Activated T-cell treated with anti-CD3 and anti-CD28 coated beads for 24 hours (primary cell): ENCODE measurements at places on chromosomes 2 and 18.
A peak's percentile ranks its signal among the peaks of the same experiment; 100 is the strongest.

DNA sequence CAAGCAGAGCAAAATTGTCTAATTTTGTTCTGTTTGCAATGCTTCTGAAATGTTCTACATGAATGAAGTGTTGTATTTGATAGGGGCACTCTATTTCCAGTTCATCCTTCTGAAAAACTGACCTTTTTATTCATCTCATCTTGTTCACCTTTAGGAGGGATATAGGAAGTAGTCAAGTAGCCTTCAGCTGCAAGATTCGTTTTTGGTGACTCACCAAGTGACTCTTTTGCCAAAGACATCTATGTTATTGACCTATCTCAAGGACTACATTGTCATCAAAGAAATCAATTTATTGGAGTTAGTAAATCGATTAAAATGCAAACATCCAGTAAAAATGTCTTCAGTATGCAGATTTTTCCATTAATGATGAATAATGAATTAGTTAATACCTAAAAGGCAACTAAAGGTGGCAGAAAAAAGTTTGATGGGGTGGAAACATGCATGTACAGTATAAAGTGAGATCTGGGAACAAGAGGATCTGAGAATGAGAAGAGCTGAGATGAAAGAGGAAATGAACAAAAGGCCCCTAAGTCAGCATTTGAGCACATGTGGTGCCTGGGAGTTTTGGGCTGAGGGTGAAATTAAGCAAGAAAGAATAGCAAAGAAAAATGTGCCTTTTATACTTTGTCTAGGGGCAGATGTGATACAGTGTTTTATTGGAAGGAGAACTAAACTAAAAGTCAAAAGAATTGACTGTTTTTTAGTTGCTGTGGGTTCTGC lies 255.1 kb upstream of the LINC00305 start:
- no peak for DNase-seq

DNA sequence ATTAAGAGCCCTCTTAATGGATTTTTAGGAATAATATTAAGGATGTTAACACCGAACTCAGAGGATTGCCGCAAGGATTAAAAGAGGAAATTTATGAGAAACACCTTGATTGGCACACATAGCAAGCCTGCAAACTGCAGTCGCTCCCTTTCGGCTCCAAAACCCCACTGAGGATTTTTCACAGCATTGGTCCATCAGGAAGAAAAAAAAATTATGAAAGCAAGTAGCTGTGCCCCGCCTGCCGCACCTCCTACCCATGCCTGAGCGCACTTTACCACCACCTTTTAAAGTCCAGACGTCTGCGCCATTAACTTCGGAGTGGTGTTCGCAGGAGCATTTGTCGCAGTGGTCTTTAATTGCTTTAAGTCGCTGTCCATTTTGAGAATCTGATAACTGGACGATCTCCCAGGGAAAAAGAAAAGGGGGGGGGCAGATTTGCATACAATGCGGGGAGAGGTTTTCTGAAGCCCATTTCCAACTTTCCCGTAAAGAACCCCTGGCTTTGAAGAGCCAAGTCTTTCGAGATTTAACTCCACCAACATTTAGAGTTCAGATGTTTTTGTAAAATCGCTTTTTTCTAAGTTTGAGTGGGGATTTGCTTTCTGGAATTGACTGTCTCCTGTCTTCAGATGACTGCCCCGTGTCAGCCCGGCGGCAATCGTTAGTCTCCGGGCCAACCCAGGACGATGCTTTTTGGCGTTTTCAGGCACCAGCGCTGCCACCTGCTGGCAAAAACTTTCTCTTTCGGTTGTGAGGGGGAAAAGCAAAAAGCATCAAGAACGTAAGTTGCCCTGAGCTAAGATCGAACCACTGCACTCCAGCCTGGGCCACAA lies 913 bp upstream of the TRABD2A start:
- DNase-seq: peak; percentile 86

- DNase-seq: no peak
Observed at GRCh38 chr2:12223732-12224131, 477.3 kb downstream of the LPIN1 start.

DNA sequence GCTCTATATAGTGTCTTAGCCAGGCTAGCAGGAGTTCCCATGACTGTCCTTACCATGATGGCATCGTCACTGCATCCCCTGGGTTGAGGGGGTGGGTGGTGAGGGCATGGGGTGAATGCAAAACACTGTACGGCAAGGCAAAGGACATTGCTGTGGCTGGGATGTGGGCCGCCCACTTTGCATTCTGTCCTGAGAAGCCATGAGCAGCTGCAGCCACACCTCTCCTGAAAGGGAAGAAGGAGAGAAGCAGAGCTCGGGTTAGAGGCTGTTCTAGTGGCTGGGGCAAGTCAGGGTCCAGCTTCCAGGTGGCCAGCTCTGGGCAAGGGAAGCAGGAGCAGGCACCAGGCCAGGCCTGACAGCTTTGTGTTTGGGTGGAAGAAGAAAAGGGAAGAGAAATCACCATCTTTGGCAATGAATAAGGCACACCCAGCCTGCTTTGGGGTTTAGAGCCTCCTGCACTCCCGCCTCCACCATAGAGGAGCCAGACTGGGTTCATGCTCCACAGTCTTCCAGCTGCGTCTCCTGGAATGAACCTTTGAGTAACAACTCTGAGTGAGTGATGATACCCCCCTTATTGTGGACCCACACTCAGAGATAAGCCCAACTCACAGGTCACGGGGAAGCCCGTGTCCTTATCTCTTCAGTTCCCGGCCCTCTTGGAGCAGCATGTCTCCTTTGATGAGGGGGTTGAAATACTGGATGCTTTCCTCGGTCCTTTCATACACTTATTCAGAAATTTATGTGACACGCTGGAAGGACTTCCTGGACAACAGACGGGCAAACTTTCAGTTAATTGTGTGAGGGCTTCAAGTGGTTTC lies 63.4 kb downstream of the INPP4A start:
- DNase-seq: no peak

DNA sequence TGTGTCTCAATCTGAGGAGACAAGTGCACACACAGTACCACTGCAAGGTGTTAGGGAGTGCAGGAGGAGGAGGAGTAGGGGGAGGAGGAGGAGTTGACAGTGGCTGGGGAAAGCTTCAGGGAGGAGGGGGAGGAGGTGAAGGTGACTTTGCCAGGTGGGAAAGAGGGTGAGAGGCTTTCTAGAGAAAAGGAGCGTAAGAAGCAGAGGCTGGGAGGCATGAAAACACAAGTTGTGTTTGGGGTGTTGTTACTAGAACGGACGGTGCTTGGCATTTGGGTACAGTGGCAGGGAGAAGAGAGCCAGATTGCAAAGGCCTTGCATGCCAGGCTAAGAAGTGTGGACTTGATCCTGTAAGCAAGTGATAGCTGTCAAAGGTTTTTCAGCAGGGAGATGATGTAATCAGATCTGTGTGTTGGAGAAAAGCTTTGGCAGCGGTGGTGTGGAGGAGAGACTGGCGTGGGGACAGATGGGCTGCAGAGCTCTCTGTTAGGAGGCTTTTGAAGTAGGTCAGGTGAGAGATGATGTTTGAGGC lies 16.2 kb downstream of the TANC1 start:
- no peak for DNase-seq

DNA sequence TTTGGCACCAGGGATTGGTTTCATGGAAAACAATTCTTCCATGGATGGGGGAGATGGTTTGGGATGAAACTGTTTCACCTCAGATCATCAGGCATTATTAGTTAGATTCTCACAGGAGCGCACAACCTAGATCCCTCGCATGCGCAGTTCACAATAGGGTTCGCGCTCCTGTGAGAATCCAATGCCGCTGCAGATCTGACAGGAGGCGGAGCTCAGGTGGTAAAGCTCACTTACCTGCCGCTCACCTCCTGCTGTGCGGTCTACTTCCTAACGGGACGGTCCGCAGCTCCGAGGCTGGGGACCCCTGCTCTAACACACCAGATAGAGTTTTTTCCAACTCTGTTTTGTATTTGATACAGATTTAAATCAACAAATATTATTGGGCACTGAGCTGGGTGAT lies 286.5 kb downstream of the MTX2 start:
- no peak for DNase-seq

DNA sequence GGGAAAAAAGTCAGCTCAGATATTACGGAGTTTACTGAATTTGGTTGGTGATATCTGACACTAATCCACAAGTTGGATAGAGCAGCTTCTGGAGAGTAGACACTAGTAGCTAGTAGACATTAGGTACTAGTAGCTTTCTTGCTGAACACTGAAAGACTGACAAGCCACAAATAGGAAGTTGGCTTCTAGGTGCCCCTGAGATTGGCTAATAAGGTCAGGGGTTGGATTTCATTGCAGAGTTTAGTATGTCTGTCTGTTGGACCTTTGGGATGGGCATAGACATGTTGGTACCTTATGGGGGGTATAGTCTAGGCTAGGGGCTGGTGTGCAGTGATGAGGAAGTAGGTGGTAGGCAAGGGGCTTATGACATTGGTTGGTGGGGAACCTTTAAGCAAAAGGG lies 164.9 kb upstream of the LRRTM1 start:
- DNase-seq: no peak

DNA sequence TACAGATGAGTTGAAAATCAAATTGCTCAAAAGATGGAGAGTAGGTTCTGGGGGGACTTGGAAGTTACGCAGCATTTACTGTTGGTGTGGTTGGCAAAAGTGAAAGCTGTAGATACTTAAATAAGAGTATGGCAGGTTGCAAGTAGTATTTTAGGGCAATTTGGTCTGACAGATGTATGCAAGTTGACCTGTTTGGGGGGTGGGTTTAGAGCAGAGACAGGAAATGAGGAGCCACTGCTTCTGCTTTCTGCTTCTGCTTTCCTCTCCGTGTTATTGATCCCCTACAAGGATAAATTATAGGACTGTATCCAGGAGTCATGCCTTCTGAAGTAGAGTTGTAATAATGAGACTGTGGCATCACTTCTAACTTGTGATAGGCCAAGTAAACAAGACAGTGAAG lies 71.2 kb downstream of the EPAS1 start:
- DNase-seq: no peak

DNA sequence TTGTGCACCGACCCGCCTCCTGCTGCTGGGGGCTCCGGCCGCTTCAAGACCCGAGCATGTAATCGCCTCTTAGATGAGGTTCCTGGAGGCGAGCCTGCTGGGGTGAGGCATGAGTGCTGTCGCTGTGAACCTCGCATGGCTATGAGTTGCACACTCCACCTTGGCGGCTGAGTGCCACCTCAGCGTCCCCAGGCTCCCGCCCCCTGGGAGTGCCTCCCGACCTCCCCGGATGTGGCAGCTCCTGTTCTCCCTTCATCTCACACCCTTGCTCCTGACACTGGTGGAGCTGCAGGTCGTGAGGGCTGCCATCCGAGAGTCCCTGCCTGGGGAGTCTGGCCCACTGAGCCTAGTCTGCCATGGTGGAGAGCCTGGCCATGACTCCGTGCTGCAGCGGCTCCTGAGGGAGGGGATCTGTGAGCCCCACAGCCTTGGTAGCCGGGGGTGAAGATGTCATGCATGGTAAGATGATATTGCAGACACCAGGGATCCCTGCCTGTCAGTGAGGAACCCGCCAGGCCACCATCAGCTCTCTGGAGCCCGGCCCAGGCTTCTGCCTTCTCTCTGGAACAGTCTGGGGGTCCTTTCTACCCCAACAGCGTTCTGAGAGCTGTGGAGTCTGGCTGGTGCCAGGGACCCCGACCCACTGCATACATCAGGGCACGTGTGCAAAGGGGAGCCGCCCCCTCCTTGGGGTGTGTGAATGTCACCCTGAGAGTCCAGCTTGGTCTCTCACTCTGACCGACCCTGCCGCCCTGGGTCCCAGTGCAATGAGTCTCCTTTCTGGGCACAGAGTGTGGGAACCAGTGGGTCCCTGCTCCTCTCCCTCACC lies 61.6 kb upstream of the HS6ST1 start:
- DNase-seq: no peak
